ENCODE measurements at places on chromosomes 6 and 20.

- DNase-seq, result no peak
These were observed 14.2 kb downstream of the PRR18 start for GRCh38 chr6:166293731-166294584.

DNA sequence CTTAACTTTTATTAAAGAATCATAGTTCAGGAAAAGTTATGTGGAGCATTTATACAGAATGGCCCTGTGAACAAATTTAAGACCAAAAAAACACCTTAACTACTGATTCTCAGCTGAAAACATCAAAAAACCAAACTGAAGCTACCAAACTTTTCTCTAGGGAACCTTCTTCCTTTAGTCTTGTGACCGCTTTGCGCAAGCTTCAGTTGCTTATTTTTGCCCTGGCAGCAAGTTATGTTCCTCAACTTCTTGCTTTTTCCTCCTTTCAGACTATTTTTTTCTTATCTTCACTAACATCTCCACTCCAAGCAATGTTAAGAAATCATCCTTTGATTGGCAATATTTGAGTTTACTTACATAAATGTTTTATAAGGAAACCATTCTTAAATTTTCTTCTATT, 100.1 kb downstream of the MYB start:
- DNase-seq, result no peak

DNA sequence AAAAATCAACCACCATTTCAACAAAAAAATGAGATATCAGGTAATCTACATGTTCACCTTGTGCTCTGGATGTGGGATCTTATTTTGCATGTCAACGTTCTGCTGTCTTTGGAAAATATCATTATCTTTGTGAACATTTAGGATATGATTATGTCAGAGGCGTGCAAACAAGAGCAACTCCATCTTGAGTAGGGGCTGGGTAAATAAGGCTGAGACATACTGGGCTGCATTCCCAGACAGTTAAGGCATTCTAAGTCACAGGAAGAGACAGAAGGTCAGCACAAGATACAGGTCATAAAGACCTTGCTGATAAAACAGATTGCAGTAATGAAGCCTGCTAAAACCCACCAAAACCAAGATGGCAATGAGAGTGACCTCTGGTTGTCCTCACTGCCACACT, 28.8 kb upstream of the ZBTB24 start:
- no peak for DNase-seq

DNA sequence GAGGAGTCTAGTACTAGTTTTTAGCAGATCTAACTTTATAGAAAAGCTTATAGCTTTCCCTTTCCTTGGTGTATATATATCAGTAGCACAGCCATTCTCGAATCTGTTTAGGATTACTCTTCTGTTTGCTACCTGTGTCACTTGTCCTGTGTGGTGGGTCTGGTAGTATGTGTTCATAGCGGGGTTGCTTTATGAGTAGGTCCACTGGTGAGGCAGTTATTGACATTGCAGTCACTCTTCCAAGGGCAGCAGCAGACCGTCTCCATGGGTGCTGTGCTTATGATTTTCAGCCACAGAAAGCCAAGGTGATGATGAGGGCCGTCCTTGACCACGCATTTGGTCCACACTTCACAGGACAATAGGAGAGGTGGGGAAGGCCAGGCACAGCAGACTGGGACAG, 171.5 kb downstream of the CDKAL1 start:
- no peak for DNase-seq

DNA sequence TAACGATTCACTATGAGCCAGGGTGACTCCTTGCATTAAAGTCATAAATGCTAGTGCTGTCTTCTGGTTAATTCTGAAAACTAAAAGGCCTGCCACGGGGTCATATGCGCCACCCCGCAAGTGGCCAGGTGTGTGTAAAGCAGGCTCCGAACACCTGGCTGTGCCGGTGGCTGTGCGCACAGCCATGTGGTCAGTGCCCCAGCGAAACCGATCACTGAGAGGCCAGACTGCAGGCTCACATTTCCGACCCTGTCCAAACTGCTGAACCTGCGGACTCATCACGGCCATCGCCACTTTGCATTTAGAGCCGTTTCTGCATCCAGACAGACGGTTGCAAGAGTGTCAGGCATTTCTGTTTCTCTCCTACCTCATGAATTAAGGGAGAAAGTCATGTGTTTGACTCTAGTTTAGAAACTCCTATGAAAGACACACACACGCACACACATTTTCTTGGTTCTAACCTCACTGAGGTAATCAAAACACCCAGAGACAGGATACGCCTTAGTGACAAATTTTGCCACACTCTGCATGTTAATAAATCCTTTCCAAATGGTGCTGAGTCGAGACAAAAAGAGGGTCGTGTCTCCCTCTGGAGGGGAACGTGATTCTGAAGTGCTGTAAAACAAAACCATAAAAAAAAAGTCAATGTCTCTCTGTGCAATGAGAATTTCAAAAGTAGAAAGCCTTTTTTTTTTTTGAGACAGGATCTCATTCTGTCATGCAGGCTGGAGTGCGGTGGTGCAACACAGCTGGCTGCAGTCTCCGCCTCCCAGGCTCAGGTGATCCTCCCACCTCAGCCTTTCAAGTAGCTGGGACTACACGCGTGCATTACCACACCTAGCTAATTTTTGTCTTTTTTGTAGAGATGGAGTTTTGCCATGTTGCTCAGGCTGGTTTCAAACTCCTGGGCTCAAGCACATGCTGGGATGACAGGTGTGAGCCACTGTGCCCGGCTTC, 31.0 kb upstream of the TCFL5 start:
- DNase-seq, result no peak

DNA sequence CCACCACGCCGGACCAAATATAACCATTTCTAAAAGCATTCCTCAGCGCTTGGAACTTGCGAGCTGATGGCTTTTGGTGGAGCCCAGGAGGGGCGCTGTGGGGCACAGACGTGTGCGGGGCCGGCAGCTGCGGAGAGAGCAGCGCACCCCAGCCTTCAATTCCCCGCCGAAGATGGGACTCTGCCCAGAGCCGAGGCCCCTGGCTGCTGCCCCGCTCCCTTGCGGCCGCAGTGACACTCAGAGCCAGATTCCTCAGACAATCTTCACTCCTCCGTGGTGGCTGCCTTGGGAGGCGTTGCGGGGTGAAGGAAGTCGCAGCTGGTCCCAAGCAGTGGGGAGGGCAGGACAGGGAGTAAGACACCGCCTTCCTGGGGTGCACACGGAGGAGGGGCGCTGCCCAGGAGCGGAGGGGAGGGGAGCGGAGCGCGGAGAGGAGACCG, 87.7 kb downstream of the TMEM242 start:
- no peak for DNase-seq

- no peak for DNase-seq
These were observed 24.8 kb upstream of the PBOV1 start for GRCh38 chr6:138242987-138243592.

DNA sequence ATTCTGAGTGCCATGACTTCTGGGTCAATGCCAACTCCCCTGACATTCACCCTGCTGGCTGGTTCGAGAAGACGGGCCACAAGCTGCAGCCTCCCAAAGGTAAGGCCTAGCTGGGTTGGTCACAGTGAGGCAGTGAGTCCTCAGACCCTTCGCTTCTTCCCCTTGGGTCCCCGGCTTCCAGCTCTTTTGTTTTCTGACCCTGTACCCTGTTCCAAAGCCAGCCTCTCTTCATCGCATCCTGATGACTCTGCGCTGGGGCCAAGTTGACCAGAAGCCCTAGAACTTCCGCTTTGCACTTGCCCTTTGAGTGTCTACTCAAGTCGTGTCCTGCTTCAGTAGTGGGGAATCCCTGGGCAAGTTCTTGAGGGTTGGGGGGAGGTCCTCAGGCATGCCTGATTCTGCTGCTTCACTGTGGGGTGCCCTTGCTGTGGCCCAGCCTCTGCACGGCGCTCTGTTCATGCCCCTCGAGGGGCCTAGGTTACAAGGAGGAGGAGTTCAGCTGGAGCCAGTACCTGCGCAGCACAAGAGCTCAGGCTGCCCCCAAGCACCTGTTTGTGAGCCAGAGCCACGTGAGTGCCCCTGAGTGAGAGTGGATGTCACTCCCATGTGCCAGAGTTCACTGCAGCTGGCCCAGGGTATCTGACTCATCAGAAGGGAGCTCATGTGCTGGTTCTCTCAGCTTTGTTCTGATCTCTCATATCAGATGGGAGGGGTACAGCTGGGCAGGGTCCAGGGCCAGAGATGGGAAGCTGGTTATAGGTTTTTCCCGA, 23.0 kb downstream of the L3MBTL1 start:
- no peak for DNase-seq

GRCh38 chr6:125151700-125152099, 1.9 kb upstream of the TPD52L1 start:
- no peak for DNase-seq

DNA sequence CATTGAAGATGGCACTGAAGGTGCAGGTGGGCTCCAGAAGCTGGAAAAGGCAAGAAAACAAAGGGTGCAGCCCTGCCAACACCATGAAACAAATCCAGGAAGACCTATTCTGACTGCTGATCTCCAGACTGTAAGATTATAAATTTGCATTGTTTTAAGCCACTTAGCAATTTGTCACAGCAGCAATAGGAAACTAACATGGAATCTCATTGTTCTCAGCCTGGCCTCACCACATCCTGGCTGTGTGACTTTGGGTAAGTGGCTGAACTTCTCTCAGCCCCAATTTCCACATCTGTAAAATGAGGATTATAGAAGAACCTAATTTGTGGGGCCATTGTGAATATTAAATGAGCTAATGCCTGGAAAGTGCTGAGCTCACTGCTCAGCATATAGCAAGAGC, 160.4 kb upstream of the MAFB start:
- no peak for DNase-seq

DNA sequence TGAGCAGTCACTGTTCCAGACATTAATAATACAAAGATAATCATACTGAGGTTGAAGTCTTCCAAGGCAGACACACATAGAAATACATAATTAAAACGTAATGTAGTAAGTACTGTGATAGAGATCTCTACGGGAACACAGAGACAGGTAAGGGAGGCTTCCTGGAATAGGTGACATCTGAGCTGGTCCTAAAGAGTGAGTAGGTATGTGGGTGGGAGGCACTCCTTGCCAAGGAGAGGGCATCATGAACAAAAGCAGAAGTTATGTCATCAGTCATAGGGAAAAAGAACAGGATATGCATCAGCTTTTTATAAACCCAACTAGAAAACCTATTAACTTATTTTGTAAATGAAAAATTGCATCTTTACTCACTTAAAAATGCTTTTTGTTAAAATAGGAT, 110.0 kb downstream of the MAP7 start:
- no peak for DNase-seq

GRCh38 chr6:159853754-159854153, 37.0 kb upstream of the MAS1 start:
- DNase-seq, result no peak

- no peak for DNase-seq
These were observed 150.6 kb upstream of the AGPAT4 start for GRCh38 chr6:161424421-161424820.

GRCh38 chr6:134253681-134254080, 64.2 kb downstream of the SGK1 start:
- DNase-seq, result peak; percentile 59

GRCh38 chr6:119541132-119541905, 191.8 kb upstream of the MAN1A1 start:
- DNase-seq, result no peak

DNA sequence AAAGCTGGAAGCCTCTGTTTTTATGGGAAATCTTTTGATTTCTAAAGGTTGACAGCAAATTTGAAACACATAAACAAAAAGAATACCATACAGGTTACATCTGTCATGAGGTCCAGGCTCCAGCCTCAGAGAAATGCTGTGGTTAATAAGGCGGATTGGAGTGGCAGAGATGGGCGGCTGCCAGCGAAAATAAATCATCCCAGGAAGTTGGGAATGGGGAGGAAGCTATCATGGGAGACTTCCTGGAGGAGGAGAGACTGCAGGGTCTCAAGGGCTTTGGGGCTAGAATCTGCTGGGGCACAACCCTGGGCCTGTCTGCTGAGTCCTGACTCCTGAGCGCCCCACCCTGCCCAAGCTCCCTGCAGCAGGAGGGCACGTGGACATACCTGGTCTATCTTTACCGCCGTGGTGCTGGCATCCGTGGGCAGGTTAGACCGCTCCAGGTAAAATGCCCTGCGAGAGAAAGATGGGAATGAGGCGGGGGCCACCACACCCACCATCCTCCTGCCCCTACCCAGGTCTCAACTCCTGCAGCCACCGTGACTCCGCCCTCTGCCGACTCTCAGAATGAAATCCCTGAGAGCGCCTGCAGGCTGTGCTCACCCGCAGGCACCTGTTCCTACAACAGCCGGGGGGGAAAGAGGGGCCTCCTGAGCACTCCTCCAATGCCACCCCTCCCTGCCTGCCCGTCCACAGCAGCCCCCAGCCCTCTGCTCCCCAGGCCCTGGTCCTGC, 197.3 kb downstream of the PREX1 start:
- no peak for DNase-seq

DNA sequence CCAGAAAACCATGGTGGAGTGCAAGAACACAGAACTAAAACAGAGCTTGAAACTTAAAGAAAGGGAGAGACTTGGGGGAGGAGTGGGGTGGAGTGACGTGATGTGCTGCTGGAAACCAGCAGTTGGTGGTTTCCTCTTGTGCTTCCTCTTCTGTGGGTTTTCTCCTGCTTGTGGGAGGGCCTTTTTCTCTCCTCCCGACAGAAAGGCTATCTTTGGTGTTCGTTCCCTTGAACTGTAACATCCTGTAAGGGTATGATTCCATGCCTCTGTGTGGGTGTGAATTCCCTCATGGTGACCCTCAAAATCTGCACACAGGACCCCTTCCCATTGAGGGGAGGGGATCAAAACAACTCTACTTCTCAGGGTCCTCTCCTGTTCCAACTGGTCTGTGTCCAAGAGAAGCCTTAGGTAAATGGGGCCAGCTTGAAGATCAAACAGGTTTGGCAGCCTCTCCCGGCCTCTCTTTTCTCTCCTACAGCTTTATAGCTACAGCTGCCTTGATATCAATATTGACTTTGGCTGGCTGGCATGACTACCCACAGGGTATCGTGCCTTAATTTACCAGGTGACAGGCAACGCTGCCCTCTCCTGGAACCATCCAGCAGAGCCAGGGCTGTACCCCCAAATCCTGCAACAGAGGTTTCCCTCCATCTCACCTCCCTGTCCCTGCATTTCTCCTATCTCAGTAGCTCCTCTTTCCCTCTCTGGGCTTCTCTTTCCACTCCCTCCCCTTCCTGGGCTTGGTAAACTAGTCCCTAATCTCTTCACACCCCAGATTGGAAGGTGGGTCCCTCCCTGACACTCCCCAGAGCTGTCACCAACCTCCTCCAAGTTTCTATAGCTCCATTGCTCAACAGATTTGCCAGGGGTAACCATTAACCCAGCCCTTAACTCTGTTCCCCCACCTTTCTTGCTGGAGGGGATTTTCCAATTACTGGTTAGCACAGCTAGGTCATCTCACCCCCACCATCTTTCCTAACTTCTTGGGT, 1.5 kb upstream of the MSH5 start:
- no peak for DNase-seq

- DNase-seq, result no peak
These were observed 42.4 kb downstream of the HFE start for GRCh38 chr6:26129656-26130055.

DNA sequence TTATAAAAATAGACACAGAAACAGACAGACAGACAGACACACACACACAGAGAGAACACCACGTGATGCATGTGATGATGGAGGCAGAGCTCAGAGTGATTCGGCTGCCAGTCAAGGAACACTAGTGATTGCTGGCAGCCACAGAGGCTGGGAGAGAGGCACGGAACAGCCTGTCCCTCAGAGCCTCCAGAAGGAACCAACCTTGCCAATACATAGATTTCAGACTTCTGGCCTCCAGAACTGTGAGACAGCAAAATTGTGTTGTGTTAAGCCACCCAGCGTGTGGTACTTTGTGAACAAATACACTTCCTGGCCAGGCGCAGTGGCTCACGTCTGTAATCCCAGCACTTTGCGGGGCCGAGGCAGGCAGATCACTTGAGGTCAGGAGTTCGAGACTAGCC, 9.5 kb upstream of the PARD6B start:
- no peak for DNase-seq

- DNase-seq, result no peak
These were observed 207.1 kb upstream of the CEP162 start for GRCh38 chr6:84434550-84434949.
